NCI-H82 (cell line): ENCODE measurements at places on chromosomes 13 and 19.

DNA sequence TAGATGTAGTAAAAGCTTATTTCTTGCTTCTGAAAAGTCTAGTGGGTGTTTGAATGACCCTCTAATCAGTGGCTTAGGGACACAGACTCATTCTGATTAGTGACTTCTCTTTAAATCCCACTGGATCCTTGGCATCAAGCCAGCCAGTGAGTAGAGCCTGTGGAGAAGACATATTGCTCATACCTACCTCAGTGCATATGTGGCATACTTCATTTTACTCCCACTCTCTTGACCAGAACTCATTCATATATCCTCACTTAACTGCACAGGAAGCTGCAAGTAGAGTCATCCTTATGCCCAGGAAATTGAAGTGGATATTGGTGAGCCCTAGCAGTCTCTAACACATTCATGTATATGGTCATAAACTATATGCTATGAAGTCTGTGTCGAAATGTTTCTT lies 148.3 kb downstream of the PDS5B start:
- DNase-seq = peak; percentile 92

GRCh38 chr13:26197298-26197697 lies 24.8 kb downstream of the RNF6 start:
- DNase-seq = no peak

- no peak for DNase-seq
Observed at GRCh38 chr13:33052506-33053280, 36.5 kb downstream of the KL start.

GRCh38 chr13:43244481-43244880 lies 221.1 kb downstream of the DNAJC15 start:
- DNase-seq = no peak

GRCh38 chr13:94914895-94915294 lies 202.6 kb upstream of the SOX21 start:
- no peak for DNase-seq

- DNase-seq = no peak
Observed at GRCh38 chr19:39263912-39264305, 4.3 kb upstream of the IFNL2 start.

DNA sequence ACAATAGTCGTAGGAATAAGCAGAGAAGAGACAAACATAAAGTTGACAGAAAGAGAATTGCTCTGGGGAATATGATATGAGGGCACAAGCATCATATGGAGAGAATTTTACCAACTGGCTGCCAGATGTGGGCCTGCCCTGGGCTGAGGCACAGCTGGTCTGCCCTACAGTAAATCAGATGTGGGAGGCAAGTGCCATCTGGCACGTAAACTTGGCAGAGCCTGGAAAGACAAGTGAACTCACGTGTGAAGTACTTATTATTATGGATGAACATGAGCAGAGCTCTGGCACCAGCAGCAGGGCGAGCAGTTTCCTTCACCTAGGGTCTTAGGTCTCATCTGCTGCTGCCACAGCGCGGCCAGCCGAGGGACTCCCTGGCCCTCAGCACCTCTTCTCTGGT lies 20.6 kb downstream of the PCDH8 start:
- peak; percentile 63 for DNase-seq

DNA sequence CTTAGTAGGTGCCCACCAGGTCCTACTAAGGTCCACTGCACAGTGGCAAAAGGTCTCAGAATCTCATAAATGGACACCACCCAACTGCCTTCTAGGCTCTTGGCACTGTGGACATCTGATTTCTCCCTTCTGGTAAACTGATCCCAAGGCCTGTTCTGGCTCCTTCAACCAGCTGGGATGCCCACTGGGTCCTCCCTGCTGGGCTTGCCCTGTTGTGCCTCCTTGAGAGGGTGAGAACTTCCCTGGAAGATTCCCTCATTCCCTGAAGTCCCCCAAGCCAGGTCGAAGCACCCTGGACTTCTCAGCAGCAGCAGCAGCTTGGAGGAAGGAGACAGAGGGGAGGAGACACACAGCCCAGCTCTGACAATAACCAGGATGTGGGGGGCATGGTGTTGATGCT lies 6.6 kb upstream of the ZNF492 start:
- no peak for DNase-seq

DNA sequence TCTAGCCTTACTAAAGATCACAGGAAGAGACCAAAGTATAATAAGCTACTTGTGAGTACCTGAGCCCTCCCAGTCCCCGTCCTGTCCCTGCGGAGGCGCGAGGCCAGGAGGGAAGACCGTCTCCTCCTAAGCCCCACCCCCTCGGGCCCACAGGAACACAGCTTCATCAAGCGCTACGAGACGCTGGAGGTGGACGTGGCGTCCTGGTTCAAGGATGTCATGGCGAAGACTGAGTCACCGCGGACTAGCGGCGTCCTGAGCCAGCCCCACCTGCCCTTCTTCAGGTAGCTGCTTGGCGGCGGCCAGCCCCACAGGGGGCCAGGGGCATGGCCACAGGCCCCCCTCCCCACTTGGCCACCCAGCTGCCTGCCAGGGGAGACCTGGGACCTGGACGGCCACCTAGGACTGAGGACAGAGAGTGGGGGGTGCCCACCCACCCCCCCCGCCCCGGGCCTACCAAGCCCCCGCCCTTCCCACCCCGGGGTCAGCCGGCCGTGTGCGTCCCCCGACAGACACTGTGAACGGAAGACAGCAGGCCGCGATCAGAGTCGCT lies 2.4 kb upstream of the TGFBR3L start:
- DNase-seq = no peak

- DNase-seq = no peak
Observed at GRCh38 chr13:91417660-91418325, 19.4 kb downstream of the GPC5 start.

GRCh38 chr19:45314708-45315245 lies 7.9 kb downstream of the CKM start:
- no peak for DNase-seq

GRCh38 chr13:108921238-108921637 lies 291.8 kb downstream of the MYO16 start:
- no peak for DNase-seq

- no peak for DNase-seq
Observed at GRCh38 chr19:44909775-44910174, 4.2 kb downstream of the APOE start.

- DNase-seq = no peak
Observed at GRCh38 chr13:57653229-57653989, 21.9 kb downstream of the PCDH17 start.

DNA sequence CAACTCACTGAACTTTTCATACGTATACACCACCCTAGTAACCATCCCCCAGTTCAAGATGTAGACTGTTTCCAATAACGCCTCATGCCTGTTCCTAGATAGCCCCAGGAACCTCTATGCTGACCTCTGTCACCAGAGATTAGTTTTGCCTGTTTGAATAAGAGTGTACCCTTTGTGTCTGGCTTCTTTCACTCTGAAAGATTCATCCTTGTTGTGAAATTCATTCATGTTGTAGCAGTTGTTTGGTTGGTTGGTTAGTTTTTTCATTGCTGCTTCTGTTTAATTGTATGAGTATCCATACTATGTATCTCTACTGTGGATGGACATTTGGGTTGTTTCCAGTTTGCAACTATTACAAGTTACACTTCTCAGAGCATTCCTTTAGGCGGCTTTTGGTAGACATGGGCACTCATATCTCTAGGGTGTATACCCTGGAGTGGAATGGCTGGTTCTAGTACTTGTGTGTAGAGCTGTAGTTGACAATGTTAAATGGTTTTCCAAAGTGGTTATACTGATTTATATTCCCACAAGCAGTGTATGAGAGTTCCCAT lies 1.6 kb downstream of the RNASEH2B start:
- peak; percentile 52 for DNase-seq

DNA sequence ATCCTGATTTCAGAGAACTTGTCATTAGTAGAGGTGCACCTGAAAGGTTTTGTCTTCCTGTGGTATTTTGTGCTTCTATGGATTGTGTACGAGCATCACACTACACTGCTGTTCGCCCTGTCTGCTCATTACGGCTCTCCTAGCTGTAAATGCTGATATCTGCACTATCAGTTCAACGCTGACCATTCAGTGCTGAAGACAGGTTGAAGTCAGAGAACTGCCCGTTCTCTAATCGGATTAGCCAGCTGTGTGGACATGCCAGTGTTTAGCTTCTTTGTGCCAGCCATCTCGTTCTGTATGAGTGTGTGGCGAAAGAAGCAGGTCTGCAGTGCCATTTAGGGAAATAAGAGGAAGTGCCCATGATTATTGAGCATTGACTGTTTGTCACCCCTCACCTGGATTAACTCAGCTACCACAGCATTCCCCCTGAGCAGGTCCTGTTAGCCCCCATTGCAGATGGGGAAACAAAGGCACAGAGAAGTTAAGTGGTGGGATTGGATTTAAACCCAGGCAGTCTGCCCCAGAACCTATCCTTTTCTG lies 21.6 kb upstream of the C1QTNF9 start:
- DNase-seq = peak; percentile 18

DNA sequence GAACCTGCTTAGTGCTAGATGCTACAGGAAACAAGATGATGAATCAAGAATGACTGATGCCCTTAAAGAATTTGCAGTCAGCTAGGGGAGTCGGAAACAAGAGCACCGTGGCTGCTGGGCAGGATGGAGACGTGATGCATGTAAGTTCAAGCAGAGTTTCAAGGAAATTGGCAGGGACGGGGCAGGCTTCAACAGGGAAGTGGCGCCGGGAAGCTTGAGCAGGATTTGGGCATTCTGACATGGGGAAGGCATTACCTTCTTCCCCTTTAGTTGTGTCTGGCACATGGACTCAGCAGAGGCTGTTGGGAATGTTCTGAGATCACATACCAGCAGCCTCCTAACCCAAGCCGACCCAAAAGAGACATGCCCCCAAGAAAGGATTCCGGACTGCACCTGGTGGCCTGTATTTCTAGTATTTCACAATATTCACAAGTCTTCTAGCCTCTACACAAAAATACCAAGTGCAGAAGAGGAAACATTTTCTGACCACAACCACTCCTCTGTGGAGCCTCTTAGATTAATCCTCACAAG lies 138.2 kb downstream of the CRYL1 start:
- DNase-seq = no peak

GRCh38 chr13:73268306-73268705 lies 209.5 kb downstream of the KLF5 start:
- DNase-seq = peak; percentile 45

- peak; percentile 43 for DNase-seq
Observed at GRCh38 chr19:49103331-49104085, 10.7 kb upstream of the LIN7B start.

- peak; percentile 93 for DNase-seq
Observed at GRCh38 chr19:13781547-13781946, 7.3 kb downstream of the C19orf53 start.

DNA sequence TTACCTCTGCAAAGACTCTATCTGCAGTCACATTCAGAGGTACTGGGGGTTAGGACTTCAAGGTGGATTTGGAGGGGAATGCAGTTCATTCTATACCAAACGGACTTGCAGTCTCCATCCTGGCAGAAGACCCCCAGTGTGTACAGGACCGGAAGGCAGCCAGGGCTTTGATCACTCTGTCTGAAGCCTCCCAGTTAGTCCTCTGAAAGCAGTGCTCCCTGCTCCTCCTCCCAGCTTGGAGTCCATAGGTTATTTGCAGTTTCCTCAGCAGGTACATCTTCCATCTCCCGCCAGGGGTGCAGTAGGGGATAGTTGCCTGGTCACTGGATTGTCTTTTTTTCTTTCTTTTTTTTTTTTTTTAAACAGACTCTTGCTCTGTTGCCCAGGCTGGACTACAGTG lies 78.8 kb upstream of the KCTD15 start:
- DNase-seq = no peak

GRCh38 chr13:32737111-32737571 lies 150.9 kb downstream of the PDS5B start:
- DNase-seq = peak; percentile 87
